A549 treated with ZK216348 at 1 μM for 4 hours (cell line): ENCODE measurements at places on chromosomes 7 and 10. TPM values are rescaled to one million over a fixed set of nuclear protein-coding genes. Genes with fewer than 3 reads are reported as not detected.

The ARMC3 gene
- total RNA-seq, result 0.32 to 1.0 TPM (median 0.70 TPM) in 5 replicates

The POR gene
- total RNA-seq, result 105 to 178 TPM (median 160 TPM) in 5 replicates

The FAM25C gene
- total RNA-seq, result 1.5 to 4.0 TPM (median 2.4 TPM) in 3 of 5 replicates, not detected in the others

The LRGUK gene
- total RNA-seq, result 0.18 to 0.73 TPM (median 0.36 TPM) in 5 replicates

The LLCFC1 gene
- not detected in 5 replicates for total RNA-seq

The KCP gene
- total RNA-seq, result 0.12 to 0.36 TPM (median 0.18 TPM) in 5 replicates

The MAGI2 gene
- 0.31 to 0.60 TPM (median 0.48 TPM) in 5 replicates for total RNA-seq

The GRID1 gene
- total RNA-seq, result 0.11 to 0.41 TPM (median 0.20 TPM) in 4 of 5 replicates, not detected in the other

The ADRB1 gene
- total RNA-seq, result 0.70 to 1.4 TPM (median 1.2 TPM) in 5 replicates
